CD4-positive, alpha-beta T cell treated with Interleukin-2 at 100 ng/mL for 4 hours (primary cell): ENCODE measurements at places on chromosomes 1 and 21.

DNA sequence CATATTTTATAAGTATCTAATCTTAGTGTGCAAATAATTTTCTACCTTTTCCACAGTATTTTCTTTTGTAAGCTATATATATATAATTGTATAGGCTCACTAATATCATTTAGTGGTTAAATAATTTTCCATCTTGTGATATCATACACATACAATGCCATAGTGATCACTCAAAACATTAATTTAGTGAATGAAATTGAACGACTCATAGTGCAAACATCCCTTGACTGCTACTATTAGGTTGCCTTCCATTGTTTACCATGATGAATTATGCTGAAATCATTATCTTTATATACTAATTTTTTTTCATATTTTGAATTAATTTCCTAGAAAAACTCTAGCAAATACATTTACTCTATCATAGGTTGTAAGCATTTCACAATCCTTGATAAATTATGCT, 127.1 kb downstream of the PCNX2 start:
- DNase-seq: no peak

GRCh38 chr1:31985430-31985829, 28.2 kb upstream of the KHDRBS1 start:
- peak; percentile 52 for DNase-seq

- DNase-seq: peak; percentile 60
Measured at GRCh38 chr1:34786521-34787325, 5.7 kb downstream of the GJB3 start.

DNA sequence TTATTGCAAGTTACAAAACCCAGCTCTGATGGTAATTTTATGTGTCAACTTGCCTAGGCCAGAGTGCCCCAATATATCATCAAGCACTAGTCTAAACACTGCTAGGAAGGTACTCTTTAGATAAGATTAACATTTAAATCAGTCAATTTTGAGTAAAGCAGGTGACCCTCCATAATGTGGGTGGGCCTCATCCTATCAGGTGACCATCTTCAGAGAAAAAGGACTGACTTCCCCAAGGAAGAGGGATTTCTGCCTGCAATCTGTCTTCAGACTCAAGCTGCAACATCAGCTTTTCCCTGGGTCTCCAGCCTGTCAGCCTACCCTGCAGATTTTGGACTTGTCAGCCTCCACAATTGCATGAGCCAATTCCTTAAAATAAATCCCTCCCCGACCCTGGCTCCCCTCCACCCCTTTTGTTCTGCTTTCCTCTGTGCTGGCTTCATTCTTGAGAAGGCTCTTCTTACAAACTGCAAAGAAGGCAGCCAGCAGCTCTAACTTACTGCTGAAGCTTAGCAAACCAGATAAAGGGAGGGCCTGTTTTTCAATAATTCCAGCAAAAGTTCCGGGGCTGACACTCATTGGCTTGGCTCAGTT, 56.4 kb upstream of the RUNX3 start:
- no peak for DNase-seq

DNA sequence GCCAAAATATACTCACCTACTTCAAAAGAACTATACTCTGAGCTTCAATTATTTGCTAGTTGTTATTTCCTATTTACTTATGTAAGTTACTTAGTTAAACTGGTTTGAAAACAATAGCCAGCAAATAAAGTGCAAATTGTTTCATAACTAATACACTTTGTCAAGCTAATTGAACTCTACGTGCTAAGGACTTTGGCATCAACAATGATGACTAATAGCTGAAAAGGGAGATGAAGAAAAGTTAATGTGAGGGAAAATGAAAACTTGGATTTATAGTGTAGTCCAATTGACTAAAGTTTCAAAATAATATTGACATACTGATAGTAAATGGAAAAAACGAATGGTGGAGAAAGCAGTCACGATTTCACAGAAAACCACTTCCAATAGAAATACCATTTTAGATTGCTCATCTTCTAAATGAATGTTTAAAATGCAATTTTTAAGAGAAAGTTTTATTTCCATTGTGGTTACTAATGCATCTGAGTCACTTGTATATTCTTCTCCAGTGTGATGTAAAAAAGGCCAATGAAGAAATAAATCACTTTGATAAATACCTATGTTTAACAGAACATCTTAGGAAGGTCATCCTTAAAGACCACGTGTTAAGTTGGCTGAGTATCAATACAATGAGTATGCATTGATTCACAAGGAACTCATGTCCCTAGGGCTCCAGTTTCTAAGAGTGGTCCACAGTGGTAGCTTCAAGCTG, 455.2 kb downstream of the LTN1 start:
- no peak for DNase-seq

DNA sequence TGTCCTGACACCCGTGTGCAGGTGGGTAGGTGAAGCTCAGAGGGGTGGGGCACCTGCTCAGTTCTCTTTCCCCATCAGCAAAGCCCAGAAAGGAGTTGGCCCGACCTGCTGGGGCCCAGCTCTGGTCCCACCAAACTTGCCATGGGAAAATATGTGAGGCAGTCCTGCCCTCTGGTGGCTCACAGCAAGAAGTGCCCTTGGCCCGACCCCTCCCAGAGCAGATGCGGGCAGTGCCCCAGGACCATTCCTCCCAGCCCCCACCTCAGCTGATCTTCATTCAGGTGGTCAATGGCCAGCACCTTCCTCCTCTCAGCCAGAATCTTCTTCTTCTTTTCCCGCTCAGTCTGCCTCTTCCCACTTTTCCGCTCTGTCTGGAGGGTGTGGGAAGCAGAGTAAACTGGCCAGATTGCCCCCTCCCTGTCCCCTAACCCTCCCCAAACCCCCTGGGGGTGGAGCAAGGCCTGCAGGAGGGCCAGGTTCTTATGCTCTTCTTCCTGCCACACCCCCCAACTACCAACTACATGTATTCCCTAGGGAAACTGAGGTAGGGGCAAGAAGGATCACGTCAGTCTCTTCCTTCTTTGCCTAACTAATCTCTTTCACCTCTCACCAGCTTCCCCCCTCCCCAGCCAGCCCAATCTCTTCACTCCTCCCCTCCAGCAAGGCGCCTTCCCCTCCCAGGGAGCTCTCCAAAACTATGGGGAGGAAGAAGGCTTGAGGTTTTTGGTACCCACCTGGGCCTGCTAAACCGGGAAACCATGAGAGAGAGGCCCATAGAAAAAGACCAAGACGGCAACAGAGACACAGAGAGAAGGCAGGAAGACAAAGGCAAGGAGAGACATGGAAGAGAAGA, 15.6 kb downstream of the TNNT2 start:
- no peak for DNase-seq

DNA sequence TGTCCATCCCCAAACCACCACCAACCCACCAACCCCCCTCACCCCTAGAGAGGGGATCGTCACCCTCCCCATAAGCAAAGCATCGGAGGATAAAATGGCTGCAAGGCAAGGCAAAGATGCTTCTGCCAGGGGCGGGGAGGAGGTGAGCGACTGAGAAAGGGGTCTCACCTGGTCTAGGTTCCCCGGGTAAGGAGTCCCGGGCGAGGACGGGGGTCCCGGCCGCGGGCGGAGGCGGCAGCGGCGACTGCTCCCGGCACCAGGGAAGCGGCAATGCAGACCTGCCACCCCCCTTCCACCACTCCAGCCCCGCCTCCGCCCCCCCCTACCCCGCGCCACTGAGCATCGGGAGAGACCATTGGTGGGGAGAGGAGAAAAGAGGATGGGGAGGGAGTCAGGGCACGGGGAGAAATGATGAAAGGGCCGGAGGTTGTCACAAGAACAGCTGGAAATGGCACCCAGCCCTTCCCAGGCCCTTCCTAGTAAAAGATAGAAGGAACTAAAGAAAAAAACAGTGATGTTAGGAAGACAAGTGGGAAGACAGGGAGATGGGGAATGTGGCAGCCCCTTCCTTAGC, at the start of gene SV2A:
TSS of gene SV2A (minus strand) at position 274 of the 574 bp plus-strand sequence. CDS start 4,004 bp downstream, outside the sequence.
- DNase-seq: peak; percentile 20

- no peak for DNase-seq
Measured at GRCh38 chr1:178121883-178122282, 28.0 kb downstream of the RASAL2 start.

- DNase-seq: no peak
Measured at GRCh38 chr1:232416026-232416568, 213.8 kb downstream of the SIPA1L2 start.

DNA sequence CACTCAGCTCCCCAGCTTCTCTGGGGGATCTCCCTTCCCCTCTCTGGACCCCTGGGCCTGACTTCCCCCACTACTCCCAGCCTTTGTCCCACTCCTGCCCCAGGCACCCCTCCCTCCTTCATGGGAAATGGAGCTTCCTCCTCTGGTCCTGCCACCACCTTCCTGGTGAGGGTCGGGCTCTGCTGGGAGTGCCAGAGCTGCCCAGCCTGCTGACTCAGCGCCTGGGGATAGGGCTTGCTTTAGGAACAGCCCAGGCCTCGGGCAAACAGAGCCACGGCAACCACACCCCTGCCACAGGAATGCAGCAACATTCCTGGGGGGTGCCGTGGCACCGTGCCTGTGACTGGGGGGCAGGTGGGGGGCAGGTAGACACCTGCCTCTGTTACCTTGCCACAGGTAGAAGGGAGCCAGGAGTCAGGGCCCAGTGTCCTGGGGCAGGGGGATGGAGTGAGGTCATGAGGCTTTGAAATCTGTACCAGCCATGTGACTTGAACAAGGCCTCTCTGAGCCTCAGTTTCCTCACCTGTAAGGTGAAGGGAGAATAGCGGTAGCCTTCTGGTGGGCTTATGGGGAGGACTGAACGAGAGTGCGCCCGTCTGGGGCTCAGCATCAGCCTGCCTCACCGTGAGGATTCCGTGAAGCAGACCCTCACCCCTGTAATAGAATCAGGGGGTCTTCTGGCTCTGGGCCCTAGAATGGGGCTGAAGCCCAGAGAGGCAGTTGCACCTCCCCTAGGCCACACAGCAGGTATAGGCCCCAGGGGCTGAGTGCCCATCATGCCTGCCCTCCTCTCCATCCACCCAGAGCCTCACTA, 17.8 kb upstream of the EPHA2 start:
- DNase-seq: no peak

DNA sequence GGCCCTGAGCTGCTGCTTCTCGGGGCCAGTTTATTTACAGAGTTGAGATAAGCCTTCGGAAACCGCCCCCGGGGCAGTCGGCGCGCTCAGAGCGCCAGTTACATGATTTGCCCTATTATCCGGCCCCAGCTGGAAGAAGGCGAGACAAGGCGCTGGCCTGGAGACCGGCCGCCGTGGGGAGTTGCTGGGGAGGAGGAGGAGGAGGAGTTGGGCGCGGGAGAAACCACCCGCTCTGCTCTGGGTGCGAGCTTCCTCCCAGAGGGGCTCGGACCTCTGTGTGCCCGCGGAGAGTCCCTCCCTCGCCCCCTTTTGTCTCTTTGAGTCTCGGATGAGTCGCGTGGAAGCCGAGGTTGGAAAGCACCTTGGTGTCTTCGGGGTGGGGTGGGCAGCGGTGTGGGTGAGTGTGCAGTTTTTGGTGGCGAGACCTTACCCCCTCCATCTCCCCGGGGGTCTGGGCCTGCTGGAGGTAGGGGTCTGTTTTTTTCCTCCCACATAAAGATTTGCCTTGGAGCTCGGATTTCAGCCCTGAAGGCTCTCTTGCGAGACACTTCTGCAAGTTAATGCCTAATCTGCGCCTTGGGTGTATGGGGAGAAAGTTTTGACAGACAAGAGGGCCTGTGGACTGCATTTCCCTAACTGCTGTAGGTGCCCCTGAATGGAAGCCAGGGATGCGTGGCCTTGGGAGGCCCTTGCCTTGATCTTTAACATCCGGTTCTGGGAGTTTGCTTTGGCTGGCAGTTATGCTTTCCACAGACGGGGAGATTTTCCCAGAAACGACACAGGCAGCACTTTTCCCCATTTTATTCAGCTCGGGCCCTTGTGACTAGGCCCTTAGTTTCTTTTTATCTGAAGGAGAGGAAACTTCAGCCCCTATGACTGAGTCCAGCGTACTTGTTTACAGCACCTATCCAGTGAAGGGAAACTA, 80.0 kb downstream of the NDUFS5 start:
- peak; percentile 32 for DNase-seq

- no peak for DNase-seq
Measured at GRCh38 chr21:29546071-29546470, 247.3 kb downstream of the BACH1 start.

DNA sequence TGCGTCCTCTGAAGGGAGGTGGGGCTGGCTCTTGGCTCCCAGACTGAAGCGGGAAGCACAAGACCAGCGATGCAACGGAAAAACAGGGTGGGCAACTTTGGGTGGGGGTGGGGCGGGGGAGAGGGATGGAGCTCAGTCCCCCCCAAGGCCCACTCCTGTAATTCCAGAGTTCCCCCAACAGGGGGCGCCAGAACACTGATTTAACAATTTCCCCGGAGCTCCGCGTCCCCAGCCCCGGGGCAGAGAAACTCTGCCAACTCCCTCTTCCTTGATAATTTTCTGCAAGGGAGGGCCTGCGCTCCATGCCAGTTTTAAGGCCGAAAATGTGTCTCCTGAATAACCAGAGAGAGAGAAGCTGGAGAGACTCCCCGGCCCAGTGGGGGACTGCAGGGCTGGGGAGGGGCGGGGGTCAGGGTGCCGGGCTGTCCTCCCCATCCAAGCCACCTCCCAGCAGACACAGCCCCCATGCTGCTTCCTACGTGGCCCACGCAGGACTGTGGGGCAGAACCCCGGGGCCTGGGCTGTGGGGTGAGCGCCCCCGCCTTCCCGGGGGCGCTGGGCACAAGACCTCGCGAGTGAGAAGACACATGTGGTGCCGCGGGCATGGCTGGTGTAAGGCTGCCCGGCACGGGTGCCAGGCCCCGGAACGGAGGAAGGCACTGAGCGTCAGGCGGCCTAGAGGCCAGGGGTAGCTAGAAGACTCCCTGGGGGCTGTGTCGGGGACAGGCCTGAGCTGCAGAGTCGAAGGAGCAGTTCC, 51.4 kb downstream of the KIF21B start:
- peak; percentile 66 for DNase-seq

DNA sequence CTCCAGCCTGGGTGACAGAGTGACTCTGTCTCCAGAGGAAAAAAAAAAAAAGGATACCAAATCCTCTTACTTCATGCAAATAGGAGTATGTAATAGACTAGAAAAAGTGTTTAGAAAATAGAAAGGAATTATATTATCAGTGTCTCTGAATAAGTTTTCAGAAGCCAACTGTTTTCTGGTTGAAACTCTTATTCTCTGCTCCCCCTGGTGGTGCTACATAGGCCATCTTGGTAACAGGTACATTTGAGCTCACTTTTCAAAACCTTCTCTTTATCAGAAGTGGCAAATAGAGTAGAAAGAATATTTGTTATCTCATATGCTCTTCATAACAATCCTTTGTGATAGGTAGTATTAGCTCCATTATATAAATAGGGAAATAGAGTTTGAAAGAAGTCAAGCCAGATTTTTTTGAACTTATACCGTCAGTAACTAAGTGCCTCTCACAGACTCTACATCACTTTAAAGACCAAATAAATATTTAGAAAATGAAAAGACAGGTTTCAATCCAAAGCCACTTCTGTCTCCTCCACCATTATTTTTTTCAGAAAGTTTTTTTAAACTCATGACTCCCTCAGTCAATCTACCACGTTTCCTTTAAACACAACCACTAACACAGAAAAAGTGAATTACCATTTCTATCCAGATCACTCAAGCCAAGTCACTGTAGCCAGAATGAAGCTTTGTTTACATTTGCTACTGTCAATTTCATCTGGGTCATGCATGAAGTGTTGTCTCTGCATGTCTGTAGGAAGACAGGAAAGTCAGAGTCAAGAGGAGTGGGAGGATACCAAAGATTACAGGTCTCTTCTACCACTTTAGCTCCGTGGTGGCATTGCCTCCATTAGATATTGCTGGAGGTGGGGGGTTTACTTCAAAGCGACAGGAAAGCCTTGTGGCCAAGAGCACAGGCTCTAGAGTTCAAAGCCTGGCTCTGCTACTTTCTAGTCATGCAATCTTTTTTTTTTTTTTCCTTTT, 45.6 kb downstream of the IL23R start:
- DNase-seq: peak; percentile 66
